ENCODE measurements at places on chromosomes 6 and 20.

- DNase-seq: no peak
These were observed 152.5 kb upstream of the MAP3K7 start for GRCh38 chr6:90739339-90739738.

DNA sequence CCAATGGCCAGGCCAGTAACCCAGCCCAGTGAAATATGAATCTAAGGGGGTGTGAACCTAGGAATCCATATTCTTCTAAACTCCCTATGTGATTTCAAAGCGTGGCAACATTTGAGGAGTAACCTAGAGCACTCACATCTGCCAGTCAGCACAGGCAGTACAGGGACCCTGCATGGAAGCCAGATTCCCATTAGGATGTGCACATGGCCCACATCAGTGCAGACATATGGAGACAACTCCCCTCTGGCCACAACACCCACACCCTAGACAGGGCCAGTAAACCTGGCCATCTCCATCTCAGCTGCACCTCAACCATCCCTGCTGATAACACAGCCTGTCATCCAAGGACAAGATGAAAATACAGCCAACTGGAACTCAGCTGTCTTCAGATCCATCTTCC is 56.5 kb downstream of the KIF16B start:
- DNase-seq: no peak

DNA sequence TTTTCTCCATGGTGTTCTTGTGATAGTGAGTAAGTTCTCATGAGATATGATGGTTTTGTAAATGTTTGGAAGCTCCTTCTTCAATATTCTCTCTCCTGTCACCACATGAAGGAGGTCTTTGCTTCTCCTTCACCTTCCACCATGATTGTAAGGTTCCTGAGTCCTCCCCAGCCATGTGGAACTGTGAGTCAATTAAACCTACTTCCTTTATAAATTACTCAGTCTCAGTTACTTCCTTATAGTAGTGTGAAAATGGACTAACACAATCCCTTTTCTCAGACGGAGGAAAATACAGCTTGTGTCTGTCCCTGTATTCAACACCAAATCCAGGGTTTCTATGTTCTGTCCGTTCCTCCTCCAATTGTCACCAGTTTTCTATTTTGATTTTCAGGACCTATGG is 181.0 kb downstream of the ALDH8A1 start:
- no peak for DNase-seq

- DNase-seq: no peak
These were observed 12.0 kb downstream of the PHACTR3 start for GRCh38 chr20:59616306-59616705.
